ENCODE measurements at places on chromosomes 2 and 18.

GRCh38 chr2:148875387-148876051, 492 bp downstream of the KIF5C start:
- no peaks in the 10 kb centered on the region for H3K36me3 ChIP-seq
- peak overlapping the region; percentile 80 for H3K4me3 ChIP-seq
- H3K27ac ChIP-seq = no peak overlapping the region
- peaks cover 9% of the 10 kb centered on the region for H3K4me1 ChIP-seq
- H3K27me3 ChIP-seq = peaks cover 28% of the 10 kb centered on the region

DNA sequence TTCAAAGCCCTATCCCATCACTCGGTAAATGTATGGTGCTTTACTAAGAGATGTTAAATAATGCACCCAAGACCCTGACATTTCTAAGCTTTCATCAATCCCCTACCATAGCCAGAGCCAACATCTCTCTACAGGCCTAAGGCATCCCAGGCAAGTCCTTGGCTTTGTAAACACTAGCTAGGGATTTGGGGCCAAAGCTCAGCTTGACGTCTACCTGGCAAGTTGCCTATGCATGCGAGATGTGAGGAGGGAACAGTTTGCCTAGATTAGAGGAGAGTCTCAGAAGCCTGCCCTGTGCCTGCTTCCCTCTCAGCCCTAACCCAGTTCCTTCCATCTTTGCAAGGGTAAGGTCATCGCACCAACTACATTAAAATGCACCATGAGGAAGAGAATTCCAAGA, 221.5 kb upstream of the NCKAP5 start:
- H3K36me3 ChIP-seq = no peaks in the 10 kb centered on the region
- no peak overlapping the region for H3K4me3 ChIP-seq
- DNase-seq = no peak
- no peaks in the 10 kb centered on the region for H3K4me1 ChIP-seq
- peaks cover 1% of the 10 kb centered on the region for H3K27me3 ChIP-seq

- H3K36me3 ChIP-seq = no peaks in the 10 kb centered on the region
- H3K27ac ChIP-seq = no peak overlapping the region
- H3K27me3 ChIP-seq = no peaks in the 10 kb centered on the region
- no peak for DNase-seq
- H3K4me1 ChIP-seq = no peaks in the 10 kb centered on the region
Measured at GRCh38 chr18:48037481-48038271, 107.2 kb upstream of the SMAD2 start.

GRCh38 chr18:48075707-48076093, 145.2 kb upstream of the SMAD2 start:
- no peaks in the 10 kb centered on the region for H3K36me3 ChIP-seq
- H3K27ac ChIP-seq = no peak overlapping the region
- no peak for DNase-seq

- DNase-seq = no peak
- H3K4me3 ChIP-seq = no peak overlapping the region
- H3K27ac ChIP-seq = no peak overlapping the region
- H3K36me3 ChIP-seq = peaks cover 1% of the 10 kb centered on the region
- H3K27me3 ChIP-seq = no peaks in the 10 kb centered on the region
Measured at GRCh38 chr2:147916067-147916466, 71.2 kb downstream of the ACVR2A start.

DNA sequence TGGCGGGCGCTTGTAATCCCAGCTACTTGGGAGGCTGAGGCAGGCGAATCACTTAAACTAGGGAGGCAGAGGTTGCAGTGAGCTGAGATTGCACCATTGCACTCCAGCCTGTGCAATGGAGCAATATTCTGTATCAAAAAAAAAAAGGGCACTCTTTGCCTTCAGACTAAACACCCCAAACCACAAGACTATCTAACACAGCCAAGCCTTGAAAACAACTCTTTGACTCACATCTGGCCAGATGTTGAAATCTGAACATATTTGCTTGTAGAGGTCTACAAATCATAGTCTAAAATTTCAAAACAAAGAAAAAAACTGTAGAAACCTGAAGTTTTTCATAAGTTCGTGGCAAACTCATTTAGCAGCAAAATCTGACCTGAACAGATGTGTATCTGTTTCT, 94.9 kb downstream of the FAM161A start:
- H3K36me3 ChIP-seq = no peaks in the 10 kb centered on the region
- H3K27ac ChIP-seq = peak overlapping the region; percentile 15
- no peaks in the 10 kb centered on the region for H3K27me3 ChIP-seq

- H3K27ac ChIP-seq = no peak overlapping the region
- H3K27me3 ChIP-seq = no peaks in the 10 kb centered on the region
- peaks cover 11% of the 10 kb centered on the region for H3K36me3 ChIP-seq
- no peaks in the 10 kb centered on the region for H3K4me1 ChIP-seq
- no peak overlapping the region for H3K4me3 ChIP-seq
Measured at GRCh38 chr2:39448169-39448502, 11.1 kb upstream of the MAP4K3 start.

- H3K36me3 ChIP-seq = no peaks in the 10 kb centered on the region
- no peak overlapping the region for H3K4me3 ChIP-seq
- H3K27ac ChIP-seq = no peak overlapping the region
Measured at GRCh38 chr2:182522405-182522896, 95.6 kb upstream of the PDE1A start.

GRCh38 chr2:196558497-196558896, 81.0 kb upstream of the CCDC150 start:
- H3K27ac ChIP-seq = no peak overlapping the region
- H3K4me1 ChIP-seq = no peaks in the 10 kb centered on the region

DNA sequence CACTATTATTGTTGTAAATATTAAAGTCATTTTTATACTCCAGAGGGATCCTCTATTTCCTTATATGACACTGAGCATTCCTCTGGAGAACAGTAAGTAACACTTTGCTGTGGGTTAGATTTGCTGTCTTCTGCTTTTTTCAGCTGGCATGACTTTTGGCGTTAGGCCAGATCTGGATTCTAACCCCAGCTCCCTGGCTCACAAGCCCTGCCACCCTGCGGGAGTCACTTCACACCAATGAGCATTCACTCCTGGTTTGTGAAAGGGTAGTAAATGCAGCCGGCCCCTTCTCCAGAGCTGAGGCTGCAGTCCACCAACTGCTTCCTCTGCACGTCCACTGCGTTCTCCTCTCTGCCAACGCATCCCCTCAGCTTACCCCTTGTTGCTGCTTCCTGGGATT, 373.8 kb upstream of the RAB6C start:
- no peak overlapping the region for H3K4me3 ChIP-seq
- H3K27ac ChIP-seq = no peak overlapping the region
- H3K4me1 ChIP-seq = no peaks in the 10 kb centered on the region
- no peak for DNase-seq
- no peaks in the 10 kb centered on the region for H3K36me3 ChIP-seq
- no peaks in the 10 kb centered on the region for H3K27me3 ChIP-seq
